ENCODE measurements at places on chromosomes 2 and 18. TPM values are rescaled to one million over a fixed set of nuclear protein-coding genes. Genes with fewer than 3 reads are reported as not detected.

The DSEL gene
- total RNA-seq: 13.2 TPM

The CAPN14 gene
- not detected for total RNA-seq

The CYB5A gene
- total RNA-seq: 99.1 TPM

The TCF4 gene
- total RNA-seq: 14.2 TPM

The ALPG gene
- not detected for total RNA-seq

The NCKAP5 gene
- 0.98 TPM for total RNA-seq

The NETO1 gene
- total RNA-seq: 15.0 TPM

The CAPN13 gene
- 0.51 TPM for total RNA-seq

The RIT2 gene
- total RNA-seq: not detected
